Activated CD4-positive, alpha-beta memory T cell treated with anti-CD3 and anti-CD28 coated beads, Interleukin-2, amount 10 ng/mL, durations not matched to agents 7 days and 5 days (primary cell): ENCODE measurements at places on chromosomes 6 and 20.

DNA sequence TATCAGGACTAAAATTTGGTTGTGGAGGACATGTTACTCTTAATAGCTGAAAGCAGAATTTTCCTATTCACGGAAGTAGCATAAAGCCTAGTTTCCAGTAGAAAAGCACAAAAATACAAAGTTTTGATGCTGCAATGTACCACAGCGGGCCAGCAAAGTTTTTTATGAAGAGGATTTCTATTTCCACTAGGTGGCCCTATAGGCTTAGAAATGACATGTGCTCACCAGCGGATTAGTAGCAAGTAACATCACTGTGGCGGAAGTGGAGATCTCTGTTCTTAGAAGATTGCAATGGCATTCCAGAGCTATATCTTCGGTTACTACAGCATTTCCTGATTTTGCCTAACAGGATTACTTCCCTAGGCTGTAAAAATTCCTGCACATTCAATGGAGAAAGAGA is 1219.0 kb upstream of the EYS start:
- DNase-seq, result no peak
- no peaks in the 10 kb centered on the region for H3K36me3 ChIP-seq
- H3K4me1 ChIP-seq, result no peaks in the 10 kb centered on the region
- H3K27me3 ChIP-seq, result no peaks in the 10 kb centered on the region
- no peak overlapping the region for H3K4me3 ChIP-seq

DNA sequence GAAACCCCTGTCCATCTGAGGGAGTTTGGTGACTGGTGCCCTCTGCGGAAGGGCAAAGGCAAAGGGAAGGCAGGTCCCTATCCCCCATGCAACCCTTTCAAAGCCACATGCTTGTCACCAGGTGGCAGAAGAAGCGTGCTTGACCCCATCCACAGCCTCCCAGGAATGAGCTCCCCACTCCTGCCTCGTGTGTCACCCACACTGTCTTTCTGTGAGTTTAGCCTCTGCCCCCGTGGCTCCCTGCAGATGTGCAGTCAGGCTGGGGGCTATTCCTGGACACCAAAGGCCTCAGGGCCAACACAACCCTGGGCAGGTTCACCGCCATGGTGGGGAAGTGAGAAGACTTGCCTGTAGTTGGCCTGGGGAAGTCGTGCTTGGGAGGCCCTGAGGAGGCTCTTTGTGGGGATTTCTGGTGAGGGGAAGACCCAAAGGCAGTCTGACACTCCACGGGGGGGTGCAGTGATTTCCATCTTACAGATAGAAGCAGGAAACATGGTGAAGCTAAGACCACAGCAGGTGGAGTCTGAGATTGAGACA is 16.6 kb upstream of the PCMTD2 start:
- H3K27me3 ChIP-seq, result peaks cover 7% of the 10 kb centered on the region
- H3K4me3 ChIP-seq, result no peak overlapping the region
- H3K27ac ChIP-seq, result no peak overlapping the region
- no peak for DNase-seq
- no peaks in the 10 kb centered on the region for H3K36me3 ChIP-seq

GRCh38 chr20:62149532-62150309 is 6.2 kb downstream of the SS18L1 start:
- H3K27ac ChIP-seq, result no peak overlapping the region
- H3K4me1 ChIP-seq, result peaks cover 20% of the 10 kb centered on the region
- no peak for DNase-seq
- H3K36me3 ChIP-seq, result peaks cover 38% of the 10 kb centered on the region
- no peaks in the 10 kb centered on the region for H3K27me3 ChIP-seq

DNA sequence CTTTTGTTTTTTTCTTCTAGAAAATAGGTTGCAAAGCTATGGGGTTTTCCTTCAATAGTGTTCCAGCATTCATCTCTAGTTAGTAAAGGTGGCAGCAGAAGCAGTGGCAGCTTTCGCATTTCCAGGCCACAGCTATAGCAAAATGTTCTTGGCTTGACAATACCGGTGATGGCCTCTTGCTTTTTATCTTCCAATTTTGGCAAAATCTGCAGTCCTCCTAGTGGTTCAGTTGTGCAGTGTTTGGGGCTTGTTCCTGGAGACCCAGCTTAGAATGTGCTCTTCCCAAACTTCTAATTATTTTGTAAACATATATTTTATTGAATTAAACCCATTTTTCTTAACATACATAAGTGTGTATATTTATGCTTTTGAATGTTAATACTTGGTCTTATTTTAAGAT is 370.6 kb upstream of the MAN1A1 start:
- peaks cover 16% of the 10 kb centered on the region for H3K27me3 ChIP-seq
- no peak for DNase-seq
- H3K4me1 ChIP-seq, result no peaks in the 10 kb centered on the region
- no peak overlapping the region for H3K4me3 ChIP-seq
- no peaks in the 10 kb centered on the region for H3K36me3 ChIP-seq

DNA sequence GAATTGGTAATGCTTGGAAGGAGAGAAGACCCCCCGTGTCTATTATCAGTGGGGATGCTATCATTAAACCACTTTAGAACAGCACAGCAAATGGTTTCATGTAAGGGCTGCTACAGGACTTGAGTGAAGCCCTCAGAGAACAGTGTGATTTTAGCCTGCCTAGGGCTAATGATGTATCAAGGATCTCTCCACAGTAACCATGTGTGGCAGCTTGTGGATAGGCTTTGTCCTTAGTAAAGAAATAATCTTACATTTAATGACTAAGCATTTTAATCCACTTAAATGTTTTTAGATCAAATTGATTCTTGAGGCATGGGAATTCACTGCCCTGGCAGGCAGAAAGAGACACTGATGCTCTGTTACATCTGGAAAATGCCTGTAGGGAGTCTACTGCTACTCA is 495.1 kb downstream of the NKAIN2 start:
- no peak for DNase-seq
- no peak overlapping the region for H3K4me3 ChIP-seq
- H3K27ac ChIP-seq, result no peak overlapping the region
- H3K4me1 ChIP-seq, result no peaks in the 10 kb centered on the region
- no peaks in the 10 kb centered on the region for H3K36me3 ChIP-seq
